Pancreas (tissue), 10 donors: ENCODE measurements at places on chromosomes 7 and 10.

- no peak for DNase-seq
Measured at GRCh38 chr10:62916141-62916603, 100.0 kb upstream of the EGR2 start.

GRCh38 chr7:116772423-116772863, 89.9 kb upstream of the CAPZA2 start:
- DNase-seq, result no peak

- no peak for DNase-seq
Measured at GRCh38 chr7:107610323-107610722, 30.3 kb downstream of the BCAP29 start.

GRCh38 chr10:24952143-24952706, at the start of gene PRTFDC1:
PRTFDC1 (minus strand) TSS chr10:24952606; CDS start chr10:24952575, 31 bp downstream.
- DNase-seq, result peak; percentile 71

DNA sequence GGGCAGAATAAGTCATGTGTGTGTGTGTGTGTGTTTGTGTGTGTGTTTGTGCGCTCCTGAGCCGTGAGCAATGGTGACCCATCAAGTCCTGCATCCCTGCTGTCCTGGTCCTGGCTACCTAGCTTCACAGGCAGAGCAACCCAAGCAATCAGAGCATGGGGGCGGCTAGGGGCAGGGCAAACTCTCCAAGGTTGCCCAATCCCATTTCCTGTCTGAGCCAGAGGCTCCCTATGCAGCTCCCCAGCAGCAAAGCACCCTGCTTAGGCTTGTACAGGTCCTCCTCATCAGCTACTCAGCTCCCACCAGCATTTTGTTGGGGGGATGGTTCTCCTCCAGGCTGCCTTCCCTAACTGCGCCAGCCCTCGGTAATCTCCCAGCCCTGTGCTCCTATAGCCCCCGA, 31.1 kb upstream of the CRHR2 start:
- DNase-seq, result no peak

DNA sequence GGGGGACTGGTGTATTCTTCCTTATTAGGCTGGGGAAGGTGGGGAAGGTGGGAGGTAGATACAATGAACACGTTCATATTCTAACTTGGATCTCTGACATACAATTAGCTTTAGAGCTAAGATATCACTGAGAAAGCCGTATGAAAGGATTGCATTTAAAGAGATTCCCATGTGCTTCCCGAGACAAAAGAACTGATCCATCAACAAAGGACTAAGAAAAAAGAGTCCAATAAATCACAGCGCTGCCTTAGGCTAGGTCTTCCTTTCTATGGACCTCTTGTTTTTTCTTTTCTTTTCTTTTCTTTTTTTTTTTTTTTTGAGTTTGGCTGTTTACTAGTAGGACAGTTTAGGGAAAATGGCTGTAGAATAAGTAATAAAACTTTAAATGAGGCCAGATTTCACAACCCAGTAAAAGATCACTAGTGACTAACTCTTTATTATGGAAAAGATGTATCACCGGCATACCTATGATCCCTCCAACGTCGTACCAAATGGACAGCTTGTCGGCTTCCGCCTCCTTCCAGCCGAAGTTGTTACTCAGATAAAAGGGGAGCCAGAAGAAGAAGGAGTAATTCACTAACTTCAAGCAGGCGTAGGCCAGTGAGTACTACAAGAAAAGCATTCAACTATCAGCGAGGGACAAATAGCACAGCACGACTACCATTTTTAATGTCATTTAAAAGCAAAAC, 50.0 kb downstream of the SLC37A3 start:
- DNase-seq, result no peak

GRCh38 chr10:69837261-69837660, 35.6 kb downstream of the COL13A1 start:
- no peak for DNase-seq

GRCh38 chr7:127514499-127514898, 70.9 kb downstream of the GCC1 start:
- DNase-seq, result no peak

- DNase-seq, result no peak
Measured at GRCh38 chr7:48207155-48207675, 36.0 kb downstream of the ABCA13 start.

DNA sequence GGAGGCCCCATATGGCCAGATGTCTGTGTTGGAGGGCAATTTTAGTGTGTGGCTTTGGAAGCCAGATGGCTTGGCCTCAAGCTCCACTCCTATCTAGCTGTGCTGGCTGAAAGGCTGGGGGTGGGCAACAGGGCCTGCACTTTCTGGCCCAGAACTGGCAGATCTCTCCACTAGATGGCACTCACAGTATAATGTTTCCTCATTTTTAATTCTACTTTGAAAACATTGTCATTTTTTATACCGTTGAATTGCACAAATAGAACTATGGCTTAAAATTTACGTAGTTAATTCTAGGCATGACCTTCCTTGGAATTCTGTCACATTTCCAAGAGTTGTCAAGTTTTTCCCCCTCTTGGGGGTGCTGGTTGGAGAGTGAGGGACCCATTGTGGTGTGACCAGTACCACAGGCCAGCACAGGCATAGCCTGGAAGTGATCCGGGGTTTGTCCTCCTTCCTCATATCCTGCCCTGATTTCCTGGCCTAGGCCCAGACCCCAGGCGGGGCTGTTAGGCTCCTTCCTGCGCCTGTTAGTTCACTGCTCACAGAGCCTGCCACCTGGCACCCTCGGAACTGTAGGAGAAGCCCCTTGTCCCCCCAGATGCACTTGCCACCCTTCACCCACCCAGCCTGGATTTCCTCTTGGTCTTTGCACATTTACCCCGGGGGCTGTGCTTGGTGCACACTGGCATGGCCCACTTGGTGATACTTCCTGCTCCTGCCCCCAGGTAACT, 52.8 kb downstream of the ARHGAP22 start:
- no peak for DNase-seq

DNA sequence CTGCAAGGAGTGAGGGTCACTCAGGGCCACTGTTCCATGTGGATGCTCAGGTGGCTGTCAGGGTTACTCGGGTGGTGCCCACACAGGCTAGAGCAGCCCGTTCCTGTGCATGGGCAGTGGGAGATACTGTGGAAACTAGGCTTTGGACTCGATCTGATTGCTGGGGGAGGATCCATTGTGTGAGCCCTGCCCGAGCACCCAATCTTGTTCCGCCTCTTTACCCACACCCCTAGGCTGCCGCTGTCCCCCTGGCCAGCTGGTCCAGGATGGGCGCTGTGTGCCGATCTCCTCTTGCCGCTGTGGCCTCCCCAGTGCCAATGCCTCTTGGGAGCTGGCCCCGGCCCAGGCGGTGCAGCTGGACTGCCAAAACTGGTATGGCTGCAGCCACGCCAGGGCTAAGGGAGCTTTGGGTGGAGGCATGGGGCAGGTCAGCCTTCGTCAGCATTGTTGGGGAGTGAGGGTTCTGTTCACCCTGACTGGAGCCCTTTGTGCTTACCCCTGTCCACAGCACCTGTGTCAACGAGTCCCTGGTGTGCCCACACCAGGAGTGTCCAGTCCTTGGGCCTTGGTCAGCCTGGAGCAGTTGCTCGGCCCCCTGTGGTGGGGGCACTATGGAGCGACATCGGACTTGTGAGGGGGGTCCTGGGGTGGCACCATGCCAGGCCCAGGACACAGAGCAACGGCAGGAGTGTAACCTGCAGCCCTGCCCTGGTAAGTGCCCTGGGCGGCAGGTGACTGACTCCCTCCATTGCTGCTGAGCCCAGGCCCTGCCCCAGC, 12.4 kb upstream of the ZNF862 start:
- no peak for DNase-seq

GRCh38 chr10:1123972-1124371, 67.8 kb downstream of the WDR37 start:
- DNase-seq, result no peak

- no peak for DNase-seq
Measured at GRCh38 chr10:119209035-119209735, 1.8 kb downstream of the GRK5 start.

GRCh38 chr7:28203508-28204240, 23.1 kb upstream of the JAZF1 start:
- no peak for DNase-seq

- DNase-seq, result no peak
Measured at GRCh38 chr7:139746652-139747051, 31.1 kb downstream of the HIPK2 start.

GRCh38 chr10:113006656-113007342, 56.8 kb downstream of the TCF7L2 start:
- no peak for DNase-seq

DNA sequence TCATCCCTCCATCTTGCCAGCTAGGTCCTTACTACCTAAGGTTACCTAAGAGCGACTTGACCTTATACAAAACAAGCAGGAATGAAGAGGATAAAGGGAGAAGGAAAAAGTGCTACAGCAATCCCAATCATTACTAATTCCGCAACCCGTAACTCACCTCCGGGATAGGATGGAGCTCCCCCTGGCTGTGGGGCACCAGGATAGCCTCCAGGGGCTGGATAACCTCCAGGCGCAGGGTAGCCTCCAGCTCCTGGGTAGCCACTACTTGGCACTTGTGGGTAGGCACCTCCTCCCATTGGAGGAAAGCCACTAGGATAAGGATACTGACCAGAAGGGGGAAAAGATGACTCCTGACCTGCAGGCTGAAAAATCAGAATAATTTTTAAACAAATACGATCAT, 15.8 kb downstream of the ANXA7 start:
- no peak for DNase-seq

DNA sequence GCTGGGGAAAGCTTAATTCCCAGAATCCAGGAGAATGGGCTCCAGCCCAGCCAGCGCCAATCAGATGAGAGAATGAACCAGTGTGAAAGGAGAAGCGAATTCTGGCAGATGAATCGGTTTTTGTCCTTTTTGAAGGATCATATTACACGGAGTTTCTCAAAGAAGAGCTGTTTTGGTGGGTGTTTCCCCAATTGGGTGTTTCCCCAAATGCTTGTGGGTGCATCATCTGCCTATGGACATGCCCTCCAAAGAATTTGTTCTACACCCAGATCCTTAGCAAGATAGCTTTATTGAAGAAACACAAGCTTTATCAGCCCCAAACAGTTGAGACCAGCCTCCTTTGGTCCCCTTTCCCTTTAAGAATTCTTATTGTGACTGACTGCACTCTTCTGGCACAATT, 186.5 kb upstream of the GPR26 start:
- no peak for DNase-seq

- DNase-seq, result no peak
Measured at GRCh38 chr7:27532314-27532713, 130.4 kb downstream of the HIBADH start.

- DNase-seq, result no peak
Measured at GRCh38 chr10:131802996-131803395, 97.8 kb upstream of the PPP2R2D start.

DNA sequence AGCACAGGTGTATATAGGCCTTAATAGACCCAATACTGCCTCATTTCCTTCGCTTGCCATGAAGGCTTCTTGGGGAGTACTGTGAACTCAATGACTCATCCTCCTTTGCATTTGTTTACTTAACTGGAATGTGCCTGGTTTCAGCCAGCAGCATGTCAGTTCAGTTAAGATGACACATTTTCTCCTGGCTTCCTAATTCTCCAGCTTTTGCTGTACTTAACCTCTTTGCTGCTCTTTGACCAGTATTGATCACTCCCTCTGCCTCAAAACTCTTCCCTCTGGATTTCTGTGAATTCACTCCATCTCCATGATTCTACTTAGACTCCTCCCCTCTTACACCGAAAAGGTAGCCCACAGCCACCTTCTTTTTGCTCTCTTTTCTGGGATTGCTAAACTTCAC, 135.7 kb downstream of the MAGI2 start:
- DNase-seq, result no peak

DNA sequence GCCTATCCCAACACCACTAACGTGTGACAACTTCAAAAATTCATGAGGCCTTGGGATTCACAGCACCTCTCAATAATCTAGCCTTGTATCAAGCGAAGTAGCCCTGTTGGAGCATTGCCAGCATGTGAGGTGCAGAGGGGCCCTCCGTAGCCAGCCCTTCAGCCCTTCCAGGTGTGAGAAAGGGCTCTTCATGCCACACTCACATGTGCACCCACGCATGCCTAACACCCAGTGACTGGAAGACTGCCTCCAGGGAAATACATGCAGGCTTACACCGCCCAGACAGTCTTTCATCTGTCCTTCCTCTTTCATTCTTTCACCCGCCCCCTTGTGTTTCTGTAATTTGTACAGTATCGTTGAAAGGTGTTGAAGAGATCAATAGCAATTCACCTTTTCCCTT, 26.1 kb downstream of the LRRC4 start:
- DNase-seq, result no peak
